ENCODE measurements at places on chromosomes 7 and 10.

GRCh38 chr7:77687747-77688144 is 8.5 kb upstream of the RSBN1L start:
- no peak for DNase-seq

GRCh38 chr7:112986256-112987031 is 100.2 kb downstream of the GPR85 start:
- DNase-seq, result no peak

DNA sequence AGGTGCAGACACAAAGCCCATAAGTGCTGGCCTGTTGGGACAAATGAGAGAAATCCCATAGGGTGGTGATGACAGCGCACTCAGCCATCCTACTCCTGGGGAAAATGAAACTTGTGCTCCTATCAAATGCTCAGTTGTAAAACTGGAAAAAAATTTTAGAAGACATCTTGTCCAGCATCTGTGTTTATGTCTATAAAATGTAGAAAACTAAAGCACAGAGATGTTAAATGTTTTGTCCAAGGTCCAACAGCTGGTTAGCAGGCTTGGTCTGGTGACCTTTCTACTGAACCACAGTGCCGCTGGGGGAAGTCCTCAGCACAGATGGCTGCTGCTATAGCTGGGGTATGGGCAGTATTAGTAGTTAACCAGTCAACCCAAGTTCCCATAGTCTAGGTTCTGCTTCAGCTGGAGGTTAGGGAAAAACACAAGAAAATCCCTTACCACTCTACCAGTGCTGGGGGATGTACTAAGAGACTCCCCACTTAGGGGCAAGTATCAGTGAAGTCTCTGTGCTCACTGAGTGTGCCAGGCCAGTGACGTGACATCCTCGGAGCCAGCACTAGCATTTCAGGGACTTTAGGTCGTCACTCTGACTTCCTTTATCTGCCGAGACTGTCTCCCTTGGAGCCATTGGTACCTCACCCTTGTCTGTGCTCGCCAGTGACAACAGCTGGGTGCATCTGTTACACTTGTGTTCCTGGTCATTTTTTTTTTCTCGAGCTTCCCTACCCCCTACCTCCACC is 1.9 kb downstream of the TSPAN33 start:
- no peak for DNase-seq

- DNase-seq, result no peak
Measured at GRCh38 chr7:22932896-22933295, 81.0 kb downstream of the HYCC1 start.

GRCh38 chr7:42605406-42606192 is 306.3 kb downstream of the C7orf25 start:
- no peak for DNase-seq

DNA sequence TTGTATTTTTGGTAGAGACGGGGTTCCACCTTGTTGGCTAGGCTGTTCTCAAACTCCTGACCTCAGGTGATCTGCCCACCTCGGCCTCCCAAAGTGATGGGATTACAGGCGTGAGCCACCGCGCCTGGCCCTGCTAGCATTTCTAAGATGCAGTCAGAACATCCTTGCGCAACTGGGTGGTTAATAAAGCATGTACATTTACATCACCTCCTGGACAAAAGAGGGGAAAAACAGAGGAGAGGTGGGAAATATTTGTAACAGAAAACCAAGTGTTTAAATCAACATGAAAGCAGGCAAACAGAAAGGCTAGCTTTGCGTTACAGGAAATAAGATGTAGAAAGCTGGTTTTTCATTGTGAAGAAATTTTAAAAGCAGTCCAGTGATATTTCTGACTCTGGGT is 220.9 kb upstream of the KMT2E start:
- DNase-seq, result no peak

GRCh38 chr7:35681231-35682029 is 13.5 kb downstream of the HERPUD2 start:
- no peak for DNase-seq

DNA sequence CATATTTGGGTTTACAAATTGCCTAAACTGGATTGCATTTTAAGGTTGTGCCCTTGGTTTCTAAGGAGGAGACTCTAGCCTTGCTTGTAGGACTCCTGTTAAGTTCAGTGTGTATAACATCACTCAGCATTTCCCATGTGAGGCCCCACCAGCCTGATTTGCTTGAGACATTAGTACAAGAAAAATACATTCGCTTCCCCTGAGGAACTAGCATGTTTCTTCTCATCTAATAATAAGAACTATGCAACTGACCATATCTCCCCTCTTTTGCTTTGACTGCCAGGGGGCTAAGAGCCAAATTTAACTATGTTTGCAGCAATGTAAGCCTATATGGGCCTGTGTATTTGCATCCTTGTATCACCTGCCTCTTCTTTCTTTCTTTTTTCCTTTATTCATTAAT is 737.9 kb downstream of the INHBA start:
- DNase-seq, result no peak

GRCh38 chr7:135672560-135673359 is 10.4 kb downstream of the STMP1 start:
- DNase-seq, result no peak

DNA sequence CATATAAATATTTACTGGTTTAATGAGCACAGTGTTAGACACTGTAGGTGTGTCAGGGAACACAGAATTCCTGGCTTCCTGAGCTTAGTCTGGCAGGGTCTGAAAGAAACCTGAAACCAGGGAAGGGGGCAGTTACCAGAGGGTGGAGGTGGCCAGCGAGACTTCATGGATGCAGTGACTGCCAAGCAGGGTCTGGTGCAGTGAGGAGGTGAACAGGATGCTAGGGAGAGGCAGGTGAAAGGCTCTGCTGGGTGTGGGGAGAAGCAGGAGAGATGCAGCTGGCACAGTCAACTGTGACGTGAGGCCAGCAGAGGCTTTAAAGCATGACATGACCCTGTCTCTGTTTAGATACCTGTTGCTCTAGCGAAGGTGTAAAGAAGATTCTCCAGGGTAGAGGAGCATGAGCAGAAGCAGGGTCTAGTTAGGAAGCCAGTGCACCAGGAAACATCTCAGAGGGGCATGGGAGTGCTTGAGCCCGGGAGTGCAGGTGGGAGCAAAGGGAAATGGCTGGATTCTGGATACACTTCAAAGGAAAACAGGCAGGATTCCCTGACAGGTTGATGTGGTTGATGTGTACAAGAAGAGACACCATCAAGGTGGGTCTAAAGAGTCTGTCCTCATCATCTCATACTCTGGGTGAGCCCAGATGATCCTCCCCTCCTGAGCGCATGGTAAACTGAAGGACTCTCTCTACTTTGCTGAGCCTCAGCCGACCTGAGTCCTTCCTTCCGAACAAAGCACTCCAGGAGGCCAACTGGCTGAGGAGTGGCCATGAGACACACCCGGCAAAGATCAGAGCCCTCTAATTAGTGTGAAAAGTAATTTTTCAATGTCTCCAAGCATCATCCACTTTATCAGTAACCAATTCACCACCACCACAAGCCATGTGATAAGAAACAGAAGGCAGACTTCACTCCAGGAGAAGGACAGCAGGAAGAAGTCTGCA is 186.8 kb downstream of the COBL start:
- DNase-seq, result no peak

DNA sequence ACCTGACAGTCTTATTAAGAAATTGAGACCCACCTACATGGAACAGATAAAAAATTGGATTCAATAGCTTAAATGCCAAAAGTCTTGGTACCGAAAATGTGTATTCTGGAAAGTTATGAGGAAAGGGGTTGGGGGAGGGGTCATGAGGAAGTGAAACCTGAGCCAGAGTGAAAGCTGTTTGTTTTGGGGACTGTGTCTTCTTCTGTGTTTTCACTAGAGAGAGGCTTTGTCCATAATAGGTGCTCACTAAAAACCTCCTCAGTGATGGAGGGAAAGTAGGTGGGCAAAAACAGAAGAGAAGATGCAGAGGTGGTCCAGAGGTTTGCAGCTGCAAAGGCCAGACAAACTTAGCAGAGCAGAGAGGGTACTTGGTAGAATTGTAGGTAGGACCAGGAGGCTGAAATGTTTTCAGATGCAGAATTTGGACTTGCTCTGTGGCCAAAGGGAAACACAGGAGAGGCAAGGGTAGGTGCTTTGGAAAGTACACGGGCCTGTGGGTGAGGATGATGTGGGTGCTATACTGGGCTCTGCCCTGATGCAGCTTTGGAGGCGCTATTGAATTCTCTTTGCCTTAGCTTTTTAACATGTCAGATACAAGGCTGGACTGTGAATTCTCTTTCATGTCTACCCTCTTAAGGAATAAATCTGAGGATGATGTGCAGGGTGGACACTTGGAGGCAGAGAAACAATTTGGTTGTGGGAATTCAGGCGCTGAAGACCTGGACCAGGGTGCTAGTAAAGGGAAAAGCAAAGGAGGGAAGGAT is 254.6 kb downstream of the PTEN start:
- DNase-seq, result no peak

DNA sequence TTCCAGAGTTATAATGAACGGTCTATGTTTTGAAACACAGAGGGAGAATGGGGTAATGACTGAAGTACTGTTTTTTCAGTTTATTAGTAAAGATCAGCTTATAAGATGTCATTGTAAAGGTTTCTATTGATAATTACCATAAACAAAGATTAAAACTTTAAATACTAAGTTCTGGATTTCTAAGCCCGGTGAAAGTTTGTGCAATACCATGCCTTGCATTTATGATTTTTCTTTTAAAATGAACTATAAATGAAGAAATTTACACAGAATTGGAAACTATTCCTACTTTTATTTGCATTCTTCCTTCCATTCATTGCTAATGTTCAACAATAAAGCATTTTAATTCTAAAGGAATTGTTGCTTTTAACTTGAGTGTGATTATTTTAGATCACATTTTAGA is 4.9 kb downstream of the MEOX2 start:
- DNase-seq, result no peak

- no peak for DNase-seq
Measured at GRCh38 chr10:9911488-9911887, 1106.2 kb upstream of the CELF2 start.

DNA sequence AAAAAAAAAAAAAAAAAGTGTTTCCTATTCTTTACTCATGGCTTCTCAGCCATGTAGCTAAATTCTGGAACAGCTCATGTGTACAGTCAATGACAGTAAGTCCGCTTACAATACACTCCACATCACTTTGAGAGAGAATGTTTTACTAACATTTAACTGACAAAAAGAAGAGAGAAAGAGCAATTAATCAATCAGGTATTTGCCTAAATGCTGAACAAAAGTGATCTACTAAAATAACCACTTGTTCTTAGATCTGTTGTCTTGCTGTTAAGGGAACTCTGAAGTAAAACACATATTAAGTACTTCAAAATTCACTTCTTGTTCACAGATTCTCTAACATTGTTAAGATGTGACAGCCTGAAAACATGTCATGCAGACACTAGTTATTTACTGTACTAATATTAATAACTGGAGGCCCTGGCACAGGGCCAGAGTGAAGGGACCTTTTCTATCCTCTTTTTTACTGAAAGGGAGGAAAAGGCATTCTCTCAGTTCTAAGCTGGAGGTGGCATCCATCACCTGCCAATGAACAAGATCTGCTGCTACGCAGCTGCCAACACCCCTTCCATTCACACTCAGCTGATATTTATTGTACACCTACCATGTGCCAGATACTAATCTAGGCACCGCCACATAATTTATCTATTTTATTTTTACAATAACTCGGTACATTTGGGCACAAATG is 72.6 kb downstream of the AHR start:
- DNase-seq, result no peak

GRCh38 chr10:5592070-5592469 is 67.3 kb downstream of the CALML3 start:
- DNase-seq, result no peak

- DNase-seq, result no peak
Measured at GRCh38 chr7:140081774-140082425, 19.1 kb upstream of the PARP12 start.

- DNase-seq, result no peak
Measured at GRCh38 chr7:92647011-92647625, 56.9 kb upstream of the FAM133B start.

- no peak for DNase-seq
Measured at GRCh38 chr10:123999261-123999660, 94.1 kb downstream of the CHST15 start.

- DNase-seq, result no peak
Measured at GRCh38 chr7:128883622-128884448, 21.2 kb downstream of the ATP6V1F start.

GRCh38 chr10:87702260-87702972 is 42.7 kb downstream of the PAPSS2 start:
- no peak for DNase-seq

- DNase-seq, result no peak
Measured at GRCh38 chr10:11017000-11017569, 587 bp upstream of the CELF2 start.

GRCh38 chr7:29209745-29210144 is 15.2 kb downstream of the CHN2 start:
- DNase-seq, result no peak

DNA sequence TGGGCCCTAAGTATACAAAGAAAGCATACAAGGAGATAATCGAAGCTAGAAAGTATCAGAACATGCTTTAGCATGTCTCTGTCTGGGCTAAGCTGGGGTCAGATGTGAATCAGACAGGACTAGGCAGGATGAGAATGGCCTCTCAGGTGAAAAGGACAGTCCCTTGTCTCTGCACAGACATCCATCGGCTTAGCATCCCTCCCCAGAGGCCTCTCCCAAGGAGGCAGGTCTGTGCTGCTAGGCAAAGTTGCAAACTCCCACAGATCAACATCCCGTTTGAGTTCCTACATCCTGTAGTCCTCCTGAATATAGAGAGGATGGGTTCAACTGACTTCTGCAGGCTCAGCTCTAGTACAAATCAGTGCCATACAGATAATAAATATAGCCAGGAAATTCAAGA is 24.5 kb downstream of the CHST15 start:
- DNase-seq, result no peak

DNA sequence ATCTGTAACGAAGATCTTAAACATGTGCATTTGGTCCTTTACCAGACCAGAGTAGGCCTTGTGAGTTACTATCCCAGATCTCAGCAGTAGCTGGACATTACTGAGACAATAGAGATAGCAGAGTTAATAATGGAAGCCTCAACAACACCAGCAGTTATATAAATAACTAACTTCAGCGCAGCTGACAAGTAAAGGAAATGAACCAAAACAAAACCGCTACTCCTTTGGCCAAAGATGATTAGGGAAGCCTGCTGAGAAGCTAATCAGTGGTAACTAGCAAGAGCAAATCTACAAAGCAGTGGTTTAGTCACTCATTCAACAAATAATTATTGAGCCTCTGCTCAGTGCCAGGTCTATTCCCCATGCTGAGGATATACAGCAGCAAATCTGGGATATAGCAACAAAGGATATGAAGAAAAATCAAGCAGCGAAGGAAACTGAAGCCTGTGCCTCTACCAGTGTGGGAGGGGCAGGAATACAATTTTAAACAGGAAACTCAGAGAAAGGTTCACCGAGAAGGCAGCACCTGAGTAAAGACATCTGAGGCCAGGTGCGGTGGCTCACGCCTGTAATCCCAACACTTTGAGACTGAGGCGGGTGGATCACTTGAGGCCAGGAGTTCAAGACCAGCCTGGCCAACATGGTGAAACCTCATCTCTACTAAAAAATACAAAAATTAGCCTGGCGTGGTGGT is 103.6 kb downstream of the ELMO1 start:
- DNase-seq, result no peak

- no peak for DNase-seq
Measured at GRCh38 chr7:124456286-124456685, 309.3 kb downstream of the GPR37 start.

GRCh38 chr7:107824858-107825257 is 21.8 kb upstream of the SLC26A3 start:
- DNase-seq, result no peak

- no peak for DNase-seq
Measured at GRCh38 chr10:104016661-104017060, 49.7 kb downstream of the SLK start.

GRCh38 chr10:47356708-47357107 is 8.5 kb downstream of the RBP3 start:
- no peak for DNase-seq

GRCh38 chr10:22229802-22230157 is 12.0 kb upstream of the EBLN1 start:
- DNase-seq, result no peak
